Osteocyte (in vitro differentiated cells): ENCODE measurements at places on chromosomes 1 and 21.

DNA sequence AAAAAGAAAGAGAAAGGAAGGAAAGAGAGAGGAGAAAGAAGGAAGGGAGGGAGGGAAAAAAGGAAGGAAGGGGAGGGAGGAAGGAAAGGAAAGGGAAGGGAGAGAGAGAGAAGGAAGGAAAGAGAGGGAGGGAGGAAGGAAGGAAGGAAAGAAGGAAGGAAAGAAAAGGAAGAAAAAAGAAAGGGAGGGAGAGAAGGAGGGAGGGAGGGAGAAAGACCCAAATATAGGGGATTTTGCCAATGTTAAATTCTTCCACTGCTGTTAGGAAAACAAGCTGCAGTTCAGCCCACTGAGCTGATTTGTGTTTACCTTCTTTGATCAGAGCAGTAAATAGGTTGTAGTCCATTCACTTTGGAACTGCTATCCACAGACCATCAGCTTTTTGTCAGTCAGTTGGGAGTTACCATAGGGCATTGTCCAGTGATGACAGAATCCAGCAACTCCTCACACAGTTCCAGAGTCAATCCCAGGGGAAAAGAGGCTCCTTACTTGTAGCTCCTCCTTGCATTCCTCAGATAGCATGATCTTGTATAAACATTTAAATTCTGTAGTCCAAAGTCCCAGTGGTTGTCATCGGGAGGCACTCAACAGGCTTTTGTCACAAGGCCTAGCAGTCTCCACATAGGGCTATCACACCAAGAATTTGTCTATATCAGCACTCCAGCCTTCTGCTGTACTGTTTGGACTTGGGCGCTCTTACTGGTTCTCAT, 13.5 kb upstream of the PPP1R8 start:
- DNase-seq: no peak

- no peak for DNase-seq
Measured at GRCh38 chr1:8600336-8600735, 217.1 kb downstream of the RERE start.

- no peak for DNase-seq
Measured at GRCh38 chr1:30613188-30613587, 110.2 kb downstream of the MATN1 start.

DNA sequence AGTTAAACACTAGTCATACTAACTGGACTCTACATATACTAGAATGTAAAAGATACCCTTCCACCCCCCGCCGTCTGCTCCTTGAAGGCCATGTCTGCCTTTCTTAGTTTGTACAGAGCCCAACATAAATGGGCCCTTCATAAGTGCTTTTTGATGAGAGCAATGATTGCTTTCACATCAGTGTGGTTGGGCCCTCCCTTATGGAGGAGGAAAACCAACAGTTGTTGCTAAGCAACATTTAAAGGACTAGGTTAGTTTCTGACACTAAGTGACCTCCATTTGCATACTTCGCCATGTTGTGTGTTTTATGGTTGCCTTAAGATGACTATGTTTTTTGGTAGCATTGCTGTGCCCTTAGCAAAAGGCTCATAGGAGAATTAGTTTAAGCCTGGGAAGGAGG, 182.0 kb upstream of the SGIP1 start:
- DNase-seq: no peak

- no peak for DNase-seq
Measured at GRCh38 chr1:219278288-219278687, 104.6 kb downstream of the LYPLAL1 start.

GRCh38 chr1:47942240-47942629, 55.0 kb downstream of the TRABD2B start:
- no peak for DNase-seq

GRCh38 chr1:119737040-119737682, 25.4 kb downstream of the PHGDH start:
- DNase-seq: no peak

DNA sequence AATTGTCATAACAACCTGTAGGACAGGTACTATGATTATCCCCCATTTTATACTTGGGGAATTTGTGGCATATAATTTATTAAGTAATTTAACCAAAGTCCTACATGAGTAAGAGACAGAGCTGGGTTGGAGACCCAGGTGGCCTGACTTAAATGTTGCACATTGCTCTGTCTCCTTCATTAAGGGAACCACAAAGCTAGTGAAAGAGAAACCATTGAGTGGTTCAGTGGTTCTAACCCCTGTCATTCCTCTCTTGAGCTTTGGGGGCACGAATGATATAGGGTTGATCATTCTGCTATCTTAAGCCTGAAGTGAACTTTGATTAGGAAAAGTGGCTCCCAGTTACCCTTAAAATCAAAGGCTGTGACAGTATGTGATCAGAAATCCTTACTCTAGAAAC, 5.3 kb upstream of the MAP3K7CL start:
- DNase-seq: no peak

DNA sequence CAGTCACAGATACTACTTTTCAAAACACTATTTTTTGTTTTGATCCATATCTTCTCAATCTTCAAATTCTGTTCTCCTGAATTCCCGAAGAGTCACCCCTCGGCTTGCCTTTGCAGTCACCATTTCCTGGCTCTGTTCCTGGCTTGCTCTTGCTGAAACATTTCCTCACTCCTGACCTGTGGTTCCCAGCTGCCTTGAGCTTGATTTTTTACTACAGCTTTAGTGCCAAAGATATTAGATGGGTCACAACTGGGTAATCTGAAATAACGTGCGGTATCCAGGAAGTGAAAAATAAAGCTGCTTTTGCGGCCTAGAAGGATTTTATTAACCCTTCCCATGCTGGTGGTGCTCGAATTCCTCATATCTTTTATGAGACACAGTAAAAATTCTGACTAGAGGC, 318.8 kb downstream of the PCP4 start:
- DNase-seq: no peak

DNA sequence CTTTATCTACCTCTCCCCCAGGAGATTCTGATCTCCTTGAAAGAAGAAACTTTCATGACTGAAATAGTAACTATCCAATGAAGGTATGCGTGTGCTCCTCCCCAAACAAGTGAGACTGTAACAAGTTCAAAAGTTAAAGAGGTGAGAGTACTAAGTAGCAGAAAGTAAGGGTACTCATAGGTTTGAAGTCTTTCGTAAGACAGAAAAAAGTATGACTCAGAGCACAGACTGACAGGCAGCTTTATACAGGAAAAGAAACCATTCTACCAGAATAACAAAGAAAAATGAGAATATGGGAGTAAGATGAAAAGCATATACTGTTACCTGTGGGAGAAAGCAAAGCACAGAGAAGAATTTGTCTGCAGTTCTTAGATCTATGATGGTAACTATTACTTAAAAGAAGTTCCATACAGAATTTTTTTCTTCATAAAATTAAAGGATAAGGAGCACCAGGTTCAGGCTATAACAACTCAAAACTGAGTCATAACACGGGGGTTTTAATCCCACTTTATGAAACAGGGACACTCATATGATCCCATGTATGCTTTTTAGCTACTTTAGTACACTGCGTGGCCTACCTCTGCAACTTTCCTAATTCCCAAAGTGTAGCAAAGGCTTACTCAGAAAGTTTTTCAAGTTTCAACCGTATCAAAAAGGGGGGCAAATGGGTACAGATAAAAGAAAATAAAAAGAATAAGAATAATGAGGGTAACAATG, 52.0 kb downstream of the FOXJ3 start:
- no peak for DNase-seq

GRCh38 chr1:55386456-55386855, 171.3 kb upstream of the USP24 start:
- no peak for DNase-seq

- DNase-seq: no peak
Measured at GRCh38 chr1:104932949-104933679, 1183.4 kb downstream of the AMY1C start.

DNA sequence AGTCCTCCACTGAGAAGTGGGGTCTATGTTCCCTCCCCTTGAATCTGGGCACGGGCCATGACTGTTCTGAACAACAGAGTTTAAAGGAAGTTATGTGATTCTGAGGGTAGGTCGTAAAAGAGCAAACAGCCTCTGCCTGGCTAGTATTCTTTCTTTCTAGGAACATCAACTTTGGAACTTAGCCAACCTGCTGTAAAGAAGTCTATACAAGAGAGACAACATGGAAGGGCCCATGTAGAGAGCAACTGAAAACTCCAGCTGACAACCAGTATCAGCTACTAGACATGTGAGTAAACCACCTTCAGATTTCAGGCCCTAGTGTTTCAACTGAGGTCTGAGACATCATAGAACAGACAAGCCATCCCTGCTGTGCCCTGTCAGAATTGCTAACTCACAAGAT, 7.5 kb downstream of the SELENOF start:
- no peak for DNase-seq

DNA sequence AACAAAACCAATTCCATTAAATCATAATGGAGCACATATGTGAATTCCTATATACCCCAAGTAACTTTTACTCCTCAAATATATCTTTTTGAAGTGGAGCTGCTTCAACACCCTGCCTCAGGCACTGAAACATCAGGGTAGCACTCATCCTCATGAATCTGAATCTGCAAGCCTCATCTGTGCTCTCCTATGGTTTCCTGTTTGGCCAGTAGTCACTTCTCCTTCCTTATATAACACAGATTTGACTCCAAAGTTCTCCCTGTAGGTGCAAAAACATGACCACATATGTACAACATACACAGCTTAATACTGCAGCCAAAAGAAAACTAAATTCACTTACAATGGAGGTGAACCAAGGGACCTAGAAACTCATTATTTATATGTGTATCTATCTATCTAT, 7.2 kb downstream of the TRIT1 start:
- DNase-seq: no peak

DNA sequence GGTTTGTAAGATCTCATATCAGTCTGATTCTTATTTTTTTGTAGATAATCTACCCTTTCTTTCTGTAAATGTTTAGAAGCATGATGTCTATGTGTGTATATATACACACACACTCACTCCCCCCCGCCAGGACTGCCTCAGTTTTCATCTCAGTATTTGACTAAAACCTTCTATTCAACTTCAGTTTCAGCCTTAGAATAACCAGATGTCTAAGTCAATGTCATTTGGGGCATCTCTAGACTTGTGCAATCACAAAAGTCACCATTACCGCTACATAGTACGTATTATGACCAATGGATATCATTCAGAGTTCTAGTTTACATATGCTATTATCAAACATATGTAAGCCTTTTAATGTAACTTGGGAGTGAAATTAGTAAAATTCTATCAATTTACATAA, 53.3 kb upstream of the BOLA1 start:
- no peak for DNase-seq
